NCI-H2029 (cell line): ENCODE measurements at places on chromosomes 5 and 9.

DNA sequence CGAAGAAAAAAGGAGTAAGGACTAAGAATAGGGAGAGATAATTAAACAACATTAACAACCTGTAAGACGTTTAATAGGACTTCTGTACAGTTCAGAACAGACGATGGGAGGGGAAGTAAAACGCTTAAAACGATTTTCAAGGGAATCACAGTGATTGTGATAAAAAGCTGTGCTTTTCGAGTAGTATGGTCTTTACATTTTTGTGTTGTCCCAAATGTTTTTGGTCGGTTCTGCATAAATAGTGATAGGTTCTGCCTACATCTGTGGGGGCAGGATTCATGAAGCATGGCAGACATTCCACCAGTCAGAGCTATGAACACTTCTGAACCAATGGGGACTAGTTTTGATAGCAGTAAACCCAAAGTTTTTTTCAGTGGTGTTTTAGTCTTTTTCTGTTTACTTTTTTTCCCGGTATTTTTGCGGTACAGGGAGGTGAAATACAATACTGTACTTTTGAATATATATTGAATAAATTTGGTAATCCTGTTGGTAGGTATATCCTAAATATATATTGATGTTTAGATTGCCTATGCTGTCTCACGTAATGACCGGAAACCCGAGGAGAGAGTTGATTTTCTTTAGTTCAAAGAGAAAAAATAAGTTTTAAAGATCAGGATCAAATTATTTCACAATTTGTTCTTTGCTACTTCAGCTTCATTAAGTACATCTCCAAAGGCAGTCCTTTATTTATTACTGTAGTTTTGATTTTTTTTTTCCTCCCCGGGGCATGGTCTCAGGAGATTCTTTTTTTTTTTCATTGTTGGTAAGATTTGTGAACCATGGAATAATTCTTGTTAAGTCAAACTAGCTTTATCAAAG lies 1.3 kb downstream of the ERBIN start:
- DNase-seq, result no peak

DNA sequence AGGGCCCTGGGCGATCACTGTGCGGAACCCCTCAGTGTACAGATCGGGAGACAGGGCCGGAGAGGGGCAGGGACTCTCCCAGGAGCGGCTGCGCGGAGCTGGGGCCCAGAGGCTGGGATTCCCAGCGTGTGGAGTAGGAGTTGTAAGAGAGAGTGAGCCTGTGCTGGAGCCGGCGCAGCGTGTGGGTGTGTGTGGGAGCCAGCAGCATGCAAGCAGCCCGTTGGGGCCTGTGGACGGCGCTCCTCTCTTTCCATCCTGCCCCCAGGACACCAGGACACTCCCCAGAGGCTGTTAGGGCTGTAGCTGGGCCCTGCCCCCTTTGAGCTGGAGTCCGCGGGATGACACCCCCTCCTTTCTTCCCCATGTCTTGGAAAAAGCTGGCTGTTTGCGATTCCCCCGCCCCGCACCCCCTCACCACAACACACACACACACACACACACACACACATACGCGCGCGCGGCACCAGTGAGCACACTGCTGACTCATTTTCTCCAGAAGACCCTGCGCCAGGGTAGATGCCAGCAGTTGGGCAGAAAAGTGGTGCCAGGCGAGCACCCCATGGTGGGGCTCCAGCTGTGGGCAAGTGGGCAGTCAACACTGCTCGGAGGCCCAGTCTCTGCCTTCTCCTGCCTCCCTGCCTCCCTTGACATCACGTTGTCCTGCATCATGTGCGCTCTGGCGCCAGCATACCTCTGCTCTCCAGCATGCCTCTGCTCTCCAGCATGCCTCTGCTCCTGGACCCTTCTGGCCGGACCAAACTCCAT lies 1.5 kb downstream of the COL27A1 start:
- no peak for DNase-seq

GRCh38 chr9:137234055-137234697 lies 3.5 kb downstream of the SLC34A3 start:
- no peak for DNase-seq

GRCh38 chr5:134997015-134997414 lies 29.3 kb downstream of the CATSPER3 start:
- DNase-seq, result no peak

DNA sequence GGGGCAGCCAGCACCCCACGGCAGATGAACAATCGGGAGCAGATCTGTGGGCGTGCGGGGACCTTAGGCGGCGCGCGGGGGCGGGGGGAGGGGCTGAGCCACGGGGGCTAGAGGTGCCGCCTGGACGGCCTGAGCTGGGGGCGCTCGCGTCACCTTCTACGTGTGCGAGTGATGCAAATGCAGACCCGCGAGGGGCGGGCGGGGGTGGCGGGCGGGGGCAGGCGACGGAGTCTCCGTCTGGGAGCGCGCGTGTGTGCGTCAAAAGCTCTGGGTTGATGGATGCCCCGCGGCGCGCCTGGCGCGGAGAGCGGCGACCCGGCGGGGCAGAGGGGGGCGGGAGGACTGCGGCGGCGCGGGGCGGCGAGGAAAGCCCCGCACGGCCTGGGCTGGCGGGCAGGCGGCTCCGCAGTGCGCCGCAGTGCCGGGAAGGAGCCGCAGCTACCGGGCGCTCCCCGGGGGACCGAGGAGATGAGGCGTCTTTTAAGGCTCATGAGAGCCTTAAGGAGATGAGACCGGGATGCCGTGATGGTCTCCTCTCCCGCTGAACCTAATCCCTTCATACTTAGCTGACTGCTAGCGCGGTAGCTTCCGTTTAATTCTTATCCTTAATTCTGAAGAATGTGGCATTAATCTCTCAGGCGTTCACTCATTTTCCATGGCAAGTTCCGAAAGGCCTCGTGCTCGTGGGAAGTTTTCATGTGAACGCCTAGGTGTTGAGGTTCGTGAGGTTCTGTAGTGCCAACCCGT lies 1.5 kb downstream of the SV2C start:
- DNase-seq, result no peak

DNA sequence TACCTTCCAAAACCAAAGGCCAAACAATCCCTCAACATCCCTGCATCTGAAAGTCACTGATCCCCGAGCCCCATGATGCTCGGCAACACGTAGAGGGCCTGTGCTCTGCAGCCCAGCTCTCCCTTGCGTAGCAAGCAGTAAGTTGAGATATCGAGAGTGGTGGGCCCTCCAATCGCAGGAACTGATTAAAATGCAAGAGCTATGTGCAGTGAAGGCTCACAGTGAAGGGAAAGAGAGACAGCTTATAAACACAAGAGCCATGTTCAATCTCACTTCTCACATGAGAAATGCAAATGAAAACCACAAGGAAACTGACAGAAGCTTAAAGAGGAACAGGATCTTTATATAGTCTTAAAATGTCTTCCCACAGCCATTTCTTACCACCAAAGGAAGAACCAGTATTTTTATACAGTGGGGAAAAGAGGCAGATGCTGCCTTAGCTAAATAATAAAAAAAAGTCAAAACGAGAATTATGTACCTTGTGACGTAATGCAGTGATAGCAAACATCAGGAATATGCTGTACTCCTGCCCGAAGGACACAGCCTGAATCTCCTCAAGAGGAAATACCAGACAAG lies 24.6 kb downstream of the TTF1 start:
- DNase-seq, result no peak

DNA sequence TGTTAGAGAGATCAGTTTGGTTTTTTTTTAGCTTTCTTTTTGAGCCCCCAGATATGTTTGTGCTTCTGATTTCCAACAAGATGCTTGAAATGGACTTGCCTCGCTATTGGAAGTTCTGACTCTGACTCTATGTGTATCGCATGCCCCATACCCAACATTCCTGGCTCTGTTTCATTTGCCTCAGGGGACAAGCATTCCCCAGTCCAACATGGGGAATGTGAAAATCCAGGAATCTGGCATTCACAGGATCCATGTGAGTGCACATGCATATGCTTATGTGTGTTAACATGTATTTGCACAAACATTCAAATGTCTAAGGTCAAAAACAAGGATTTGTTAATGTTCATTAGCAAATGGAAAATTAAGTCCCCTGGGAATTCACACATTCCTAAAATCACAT lies 233.9 kb downstream of the TLR4 start:
- no peak for DNase-seq
